ENCODE measurements at places on chromosomes 7 and 10.

GRCh38 chr7:106915407-106915806 is 50.3 kb downstream of the PIK3CG start:
- DNase-seq = no peak

- no peak for DNase-seq
Observed at GRCh38 chr10:118116715-118117449, 70.1 kb upstream of the RAB11FIP2 start.

- peak; percentile 51 for DNase-seq
Observed at GRCh38 chr7:125491137-125491536, 561.5 kb upstream of the POT1 start.

DNA sequence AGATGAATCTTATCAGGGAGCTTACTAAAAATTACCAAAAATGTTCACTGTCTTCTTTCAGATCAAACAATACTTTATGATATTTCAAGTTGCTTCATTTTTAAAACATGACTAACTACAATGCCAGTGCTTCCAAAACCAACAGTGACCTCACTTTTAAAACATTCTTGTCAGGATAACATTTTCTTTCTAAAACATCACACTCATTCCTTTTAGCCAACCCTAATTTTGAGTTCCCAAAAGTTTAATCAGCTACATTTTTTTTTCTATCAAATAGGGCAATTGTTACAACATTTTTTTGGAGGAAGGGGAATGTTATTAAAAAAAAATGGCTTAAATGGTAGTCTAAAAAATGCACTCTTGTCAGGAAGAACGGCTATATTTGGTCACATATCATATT is 37.3 kb downstream of the RTKN2 start:
- DNase-seq = no peak

DNA sequence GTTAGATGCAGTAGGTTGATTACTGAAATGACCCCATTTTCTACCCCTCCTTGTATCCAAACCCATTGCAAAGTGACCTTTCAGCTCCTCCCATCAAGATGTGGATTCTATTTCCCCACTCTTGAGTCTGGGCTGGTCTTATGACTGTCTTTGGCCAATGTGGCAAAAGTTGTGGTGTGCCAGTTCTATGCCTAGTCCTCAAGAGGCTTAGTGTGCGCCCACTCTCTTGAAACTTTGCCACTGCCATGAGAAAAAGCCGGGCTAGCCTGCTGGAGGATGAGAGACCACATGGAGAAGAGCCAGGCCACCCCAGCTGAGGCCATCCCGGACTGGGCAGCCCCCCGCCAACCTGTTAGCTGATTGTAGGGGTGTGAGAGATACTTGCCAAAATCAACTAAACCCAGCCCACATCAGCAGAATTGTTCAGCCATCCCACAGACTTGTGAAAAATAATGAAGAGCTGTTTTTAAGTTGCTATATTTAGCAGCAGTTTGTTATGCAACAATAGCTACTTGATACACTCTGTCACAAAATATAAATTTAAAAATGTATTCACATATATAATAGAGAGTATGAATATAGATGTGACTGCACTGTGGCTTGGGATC is 131.0 kb upstream of the PALS2 start:
- no peak for DNase-seq

All from NCI-H2171 treated with DMSO at 0.1 percent for 48 hours (cell line).